ENCODE measurements at places on chromosomes 1 and 21.

DNA sequence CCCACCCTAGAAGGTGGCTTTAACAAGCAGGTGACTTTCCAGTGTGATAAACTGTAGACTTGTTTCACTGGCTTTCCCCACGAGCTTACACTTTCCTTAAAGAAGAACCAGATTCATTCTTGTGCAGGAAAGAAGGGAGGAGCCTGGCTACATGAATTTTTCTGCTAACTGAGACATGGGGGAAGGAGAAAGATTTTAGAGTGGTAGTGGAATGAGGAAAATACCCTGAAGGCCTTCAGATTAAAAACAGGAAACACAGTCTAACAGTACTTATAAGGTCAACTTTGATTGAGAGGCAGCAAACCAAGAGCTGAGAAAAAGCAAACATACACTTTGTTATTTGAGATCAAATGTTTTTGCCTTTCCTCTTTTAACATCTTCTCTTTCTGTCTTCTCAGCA lies 640.9 kb upstream of the PLXNA2 start:
- no peak for DNase-seq

GRCh38 chr1:17293681-17294425 lies 14.1 kb upstream of the PADI4 start:
- no peak for DNase-seq

- DNase-seq = peak; percentile 80
Observed at GRCh38 chr1:36323636-36324352, at the start of gene EVA1B. Gene EVA1B, minus strand, starts transcription at chr1:36323645. Its CDS starts 608 bp downstream, at chr1:36323037.

DNA sequence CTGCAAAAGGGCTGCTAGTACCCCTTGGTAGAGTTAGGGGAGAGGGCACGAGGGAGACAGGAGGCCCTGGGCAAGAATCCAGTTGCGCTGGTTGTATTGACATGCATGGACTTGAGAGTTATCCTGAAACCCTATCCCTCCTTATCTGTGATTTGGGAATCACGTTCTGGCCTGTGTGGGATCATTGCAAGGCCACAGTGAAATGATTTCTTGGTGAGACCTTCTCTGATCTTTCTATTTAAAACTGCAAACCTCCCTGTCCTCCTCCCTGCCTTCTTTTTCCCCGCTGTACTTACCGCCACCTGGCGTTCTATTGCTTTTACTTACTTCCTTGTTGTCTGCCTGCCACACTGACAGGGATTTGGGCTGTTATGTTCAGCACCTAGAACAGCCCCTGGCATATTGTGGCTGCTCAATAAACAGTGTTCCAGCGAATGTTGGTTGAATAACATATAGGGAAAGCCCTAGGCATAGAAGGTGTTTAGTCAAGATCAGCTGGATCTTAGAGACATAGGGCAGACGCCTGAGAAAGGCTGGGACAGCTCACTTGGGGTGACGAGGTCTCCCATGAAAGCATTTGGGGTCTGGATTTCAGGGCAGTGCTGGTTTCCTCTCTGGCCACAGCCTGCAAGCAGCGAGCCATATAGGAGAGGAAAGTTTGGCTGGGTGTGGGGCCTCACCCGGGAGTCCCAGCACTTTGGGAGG lies 25.6 kb downstream of the ALPL start:
- DNase-seq = peak; percentile 71

DNA sequence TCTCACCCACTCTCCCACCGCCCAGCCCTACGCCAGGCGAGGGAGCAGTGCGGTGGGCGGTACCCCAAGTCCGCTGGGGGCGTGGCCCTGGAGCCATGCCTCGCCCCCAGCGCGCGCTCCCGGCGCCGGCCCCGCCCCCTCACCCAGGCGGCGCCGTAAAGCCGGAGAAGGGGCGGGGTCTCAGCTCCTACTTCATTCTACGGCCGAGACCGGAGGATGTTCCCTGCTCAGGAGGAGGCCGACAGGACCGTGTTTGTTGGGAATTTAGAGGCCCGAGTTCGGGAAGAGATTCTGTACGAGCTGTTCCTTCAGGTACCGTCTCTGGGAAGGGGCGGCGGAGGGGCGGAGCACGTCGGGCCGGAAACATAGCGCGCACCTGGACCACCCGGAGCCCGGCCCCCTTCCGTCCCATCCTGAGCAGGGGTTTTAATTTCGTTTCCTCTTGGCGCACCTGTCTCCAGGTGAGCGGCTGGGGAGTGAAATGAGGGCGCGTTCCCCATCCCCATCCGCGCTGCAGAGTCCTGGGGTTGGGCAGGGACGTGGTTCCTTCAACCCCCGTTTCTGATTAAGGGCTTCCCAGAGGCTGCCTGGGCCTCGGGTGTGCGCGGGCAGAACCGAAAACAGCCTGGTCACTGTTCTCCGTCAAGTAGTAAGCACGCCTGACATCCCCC lies at the start of gene RBM11:
TSS of gene RBM11 (plus strand) at position 187 of the 671 bp plus-strand sequence. CDS start at position 217, 30 bp downstream.
- peak; percentile 96 for DNase-seq

DNA sequence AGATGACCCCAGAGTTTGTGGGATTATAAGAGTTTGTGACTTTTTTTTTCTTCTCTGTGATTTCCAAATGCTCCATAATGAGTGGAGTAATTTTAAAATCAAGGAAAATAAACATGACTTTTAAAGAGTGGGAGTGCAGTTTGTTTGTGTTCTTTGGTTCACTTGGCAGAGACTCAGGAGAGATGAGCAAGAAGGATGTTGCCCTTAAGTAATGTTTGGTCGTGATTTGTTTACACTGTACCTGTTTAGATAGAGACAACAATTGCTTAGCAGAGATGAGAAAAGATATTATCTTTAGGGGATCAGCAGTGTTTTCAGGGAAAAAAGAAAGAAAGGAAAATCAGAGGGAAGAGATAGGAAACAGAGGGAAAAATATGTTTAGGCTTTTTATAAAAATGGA lies 170.8 kb downstream of the ADSS2 start:
- DNase-seq = no peak

DNA sequence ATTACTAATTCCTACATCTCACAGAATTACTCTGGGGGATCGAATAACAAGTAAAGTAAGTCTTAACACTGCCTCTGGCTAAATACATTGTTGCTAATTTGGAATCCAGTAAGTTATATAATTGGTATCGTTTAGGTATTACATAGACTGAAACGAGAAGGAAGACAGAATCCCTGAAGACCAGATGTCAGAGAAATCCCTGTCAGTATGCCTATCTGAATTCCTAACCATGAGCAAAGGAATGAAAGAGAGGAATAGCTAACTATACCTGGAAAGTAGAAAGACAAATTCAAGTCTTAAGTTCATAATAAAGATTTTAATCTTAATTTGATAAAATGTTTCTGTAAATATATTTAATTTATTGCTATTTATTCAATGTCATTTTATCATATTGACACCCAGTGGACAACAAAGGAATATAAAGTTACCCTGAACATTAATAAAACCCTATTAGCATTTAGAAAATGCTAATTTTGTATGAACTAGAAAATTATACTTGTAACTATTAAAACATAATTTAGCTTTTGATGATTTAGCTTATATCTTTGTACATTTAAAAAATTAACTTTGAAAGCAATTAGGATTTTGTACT lies 11.4 kb downstream of the DEPDC1 start:
- DNase-seq = no peak

GRCh38 chr1:230127105-230128054 lies 60.3 kb downstream of the GALNT2 start:
- DNase-seq = no peak

- DNase-seq = no peak
Observed at GRCh38 chr1:32100359-32100758, 7.5 kb upstream of the KPNA6 start.

- no peak for DNase-seq
Observed at GRCh38 chr1:236258114-236258622, 23.6 kb downstream of the ERO1B start.

DNA sequence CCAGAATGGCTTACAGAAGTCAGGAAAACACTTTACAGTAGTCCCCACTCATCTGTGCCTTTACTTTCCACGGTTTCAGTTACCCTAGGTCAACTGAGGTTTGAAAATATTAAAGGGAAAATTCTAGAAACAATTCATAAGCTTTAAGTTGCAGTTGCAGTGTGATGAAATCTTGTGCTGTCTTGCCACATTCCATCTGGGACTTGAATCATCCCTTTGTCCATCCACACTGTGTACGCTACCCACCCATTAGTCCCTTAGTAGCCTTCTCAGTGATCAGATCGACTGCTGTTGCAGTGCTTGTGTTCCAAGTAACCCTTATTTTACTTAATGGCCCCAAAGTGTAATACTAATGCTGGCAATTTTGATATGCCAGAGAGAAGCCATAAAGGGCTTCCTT lies 30.5 kb downstream of the ZCCHC17 start:
- no peak for DNase-seq

DNA sequence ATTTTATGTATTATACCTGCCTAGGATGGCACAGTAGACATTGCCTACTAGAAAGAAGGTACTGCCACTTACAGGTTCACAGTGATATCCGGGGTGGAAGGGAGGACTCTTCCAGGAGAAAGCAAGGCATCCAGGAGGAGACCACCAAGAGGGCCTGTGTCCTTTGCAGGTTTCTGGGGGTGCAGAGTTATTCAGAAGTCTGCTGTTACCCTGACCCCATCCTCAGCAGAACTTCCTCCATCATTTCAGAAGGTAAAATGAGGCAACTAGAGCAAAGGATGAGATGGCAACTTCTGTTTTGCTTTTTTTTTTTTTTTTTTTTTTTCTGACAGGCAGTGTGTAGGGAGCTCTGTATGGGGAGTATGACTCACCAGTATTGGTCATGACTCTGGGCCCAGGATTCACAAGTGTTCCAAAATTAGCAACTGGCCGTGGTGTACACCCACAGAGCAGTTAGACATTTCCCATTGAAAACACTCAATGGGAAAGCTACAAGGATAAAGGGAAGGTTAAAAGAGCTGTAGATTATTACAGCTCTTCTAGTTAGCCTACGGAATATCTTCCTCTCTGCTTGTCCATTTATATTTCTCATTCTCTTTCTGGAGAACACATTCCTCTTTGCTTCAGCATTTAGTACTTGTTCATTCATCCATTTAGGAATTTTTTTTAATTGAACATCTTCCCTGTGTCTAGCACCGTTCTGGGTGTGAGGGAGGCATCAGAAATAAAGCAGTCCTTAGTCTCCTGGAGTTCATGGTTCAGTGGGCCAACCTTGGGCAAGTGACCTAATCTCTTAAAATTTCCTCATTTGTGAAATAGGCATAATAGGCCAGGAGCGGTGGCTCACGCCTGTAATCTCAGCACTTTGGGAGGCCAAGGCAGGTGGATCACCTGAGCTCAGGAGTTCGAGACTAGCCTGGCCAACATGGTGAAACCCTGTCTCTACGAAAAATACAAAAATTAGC lies 50.5 kb upstream of the PPP2R5A start:
- DNase-seq = peak; percentile 89

Data from suppressor macrophage treated with lipopolysaccharide for 1 hour (primary cell).